Fibroblast of skin of right biceps (primary cell): ENCODE measurements at places on chromosomes 6 and 20.

DNA sequence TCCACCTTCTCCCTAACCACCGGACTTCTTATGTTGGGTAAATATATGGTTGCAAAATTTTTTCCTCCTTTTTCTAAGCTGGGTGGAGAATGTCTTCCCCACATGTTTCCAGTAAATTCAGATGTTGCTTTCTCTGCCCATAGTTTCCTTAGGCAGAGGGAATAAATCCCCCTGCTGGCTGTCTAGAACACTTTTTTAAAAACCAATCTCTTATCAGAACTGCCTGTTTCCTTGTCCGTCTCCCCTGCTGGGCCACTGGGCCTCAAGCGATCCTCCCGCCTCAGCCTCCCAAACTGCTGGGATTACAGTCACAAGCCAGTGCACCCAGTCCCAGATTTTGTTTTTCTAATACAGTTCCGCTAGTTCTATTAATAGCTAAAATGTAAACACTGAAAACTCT is 9.9 kb upstream of the WFDC2 start:
- no peak for DNase-seq

DNA sequence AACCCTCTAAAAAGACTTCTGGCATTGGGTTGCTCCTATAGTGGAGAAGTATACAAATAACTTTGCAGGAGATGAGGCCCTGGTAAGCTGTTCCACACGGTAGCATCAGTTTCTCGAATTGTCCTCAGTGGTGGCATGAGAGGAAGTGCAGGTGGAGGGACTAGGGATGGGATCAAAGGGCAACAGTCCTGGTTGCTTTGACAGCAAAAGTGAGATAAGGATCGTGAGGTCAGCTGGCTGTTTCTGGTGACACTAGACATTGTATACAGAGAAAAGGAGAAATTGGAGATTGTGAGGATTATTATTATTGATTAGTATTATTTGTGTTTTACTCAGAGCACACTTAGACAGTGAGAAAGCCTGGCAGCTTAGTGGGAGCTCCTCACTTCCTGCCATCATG is 61.3 kb upstream of the EXOC2 start:
- DNase-seq, result no peak

GRCh38 chr6:114712129-114712662 is 369.4 kb upstream of the HS3ST5 start:
- DNase-seq, result no peak

- DNase-seq, result no peak
These were observed 10.7 kb downstream of the SUN5 start for GRCh38 chr20:32993496-32994050.

DNA sequence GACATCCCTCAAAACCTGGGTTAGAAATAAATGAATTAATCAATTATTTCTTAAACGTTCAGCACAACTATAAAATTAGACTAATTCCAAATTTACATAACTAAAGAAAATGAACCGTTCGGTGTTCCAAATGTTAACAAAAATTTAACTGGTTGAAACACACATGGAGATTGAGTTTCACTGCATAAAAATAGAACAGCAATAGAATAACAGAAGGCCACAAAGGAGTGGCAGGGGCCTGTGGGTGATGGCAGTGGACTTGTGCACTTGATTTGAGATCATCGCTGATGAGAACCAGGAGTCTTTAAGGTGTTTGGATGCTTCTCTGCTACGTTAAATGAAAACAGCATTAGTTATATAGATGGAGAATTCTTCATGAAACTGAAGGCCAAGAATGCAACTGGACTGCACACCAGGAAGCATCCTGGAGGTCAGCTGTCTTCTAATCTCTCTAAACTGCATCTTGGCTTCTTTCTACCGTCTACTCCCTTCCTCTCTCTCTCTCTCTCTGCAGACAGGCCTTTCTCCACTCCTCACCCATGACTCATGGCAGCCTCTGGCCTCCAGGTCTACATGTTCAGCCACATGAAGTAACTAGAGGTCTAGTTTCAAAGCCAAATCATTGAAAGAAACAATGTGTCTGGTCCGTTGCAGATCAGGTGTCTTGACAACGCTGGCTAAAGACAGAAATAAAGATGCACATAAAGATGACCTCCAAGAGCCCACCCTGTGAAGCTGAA is 111.3 kb downstream of the SIM1 start:
- peak; percentile 60 for DNase-seq

GRCh38 chr20:47198254-47198671 is 158.2 kb downstream of the ZMYND8 start:
- peak; percentile 28 for DNase-seq

GRCh38 chr20:1992359-1993110 is 1.3 kb downstream of the PDYN start:
- no peak for DNase-seq

- no peak for DNase-seq
These were observed 48.3 kb downstream of the EFCAB8 start for GRCh38 chr20:32906871-32907495.

DNA sequence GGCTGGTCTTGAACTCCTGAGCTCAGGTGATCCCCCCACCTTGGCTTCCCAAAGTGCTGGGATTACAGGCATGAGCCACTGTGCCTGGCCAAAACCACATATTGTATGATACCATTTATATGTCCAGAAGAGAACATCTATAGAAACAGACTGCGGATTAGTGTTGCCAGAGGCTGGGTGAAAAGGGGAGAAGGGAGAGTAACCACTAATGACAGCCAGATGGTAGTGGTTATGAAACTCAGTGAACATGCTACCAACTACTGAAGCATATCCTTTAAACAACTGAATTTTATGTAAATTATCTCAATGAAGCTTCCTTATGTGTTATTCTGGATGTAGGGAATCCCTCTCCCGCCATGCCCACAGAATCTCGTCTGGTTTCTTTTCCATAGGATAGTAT is 15.7 kb downstream of the SLC23A2 start:
- peak; percentile 37 for DNase-seq

- DNase-seq, result peak; percentile 72
These were observed 67.6 kb downstream of the BLOC1S5 start for GRCh38 chr6:7996538-7997111.

DNA sequence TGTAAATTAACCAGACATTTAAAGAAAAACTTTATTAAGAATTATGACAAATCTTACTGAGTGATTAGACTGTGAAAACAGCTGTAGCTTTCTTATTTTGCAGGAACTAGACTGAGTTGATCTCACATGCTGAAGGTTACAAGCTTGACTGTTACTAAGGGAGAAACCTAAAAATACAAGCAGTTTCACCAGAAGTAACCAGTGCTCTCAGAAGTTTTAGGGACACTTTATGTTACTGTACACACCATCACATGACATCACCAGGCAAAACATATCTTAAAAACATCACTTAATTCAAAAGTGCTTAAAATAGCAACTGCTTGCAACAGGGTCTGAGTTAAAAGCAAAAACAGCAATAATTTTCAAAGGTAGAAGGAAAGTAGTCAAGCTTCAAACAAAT is 5.4 kb downstream of the FBXO30 start:
- DNase-seq, result no peak

GRCh38 chr6:73801652-73802268 is 105.8 kb downstream of the CD109 start:
- DNase-seq, result peak; percentile 11

- peak; percentile 61 for DNase-seq
These were observed 355.4 kb downstream of the CD83 start for GRCh38 chr6:14472986-14473337.

GRCh38 chr20:31687777-31688176 is 34.9 kb downstream of the BCL2L1 start:
- no peak for DNase-seq

GRCh38 chr20:62841705-62842212 is 19.9 kb downstream of the TCFL5 start:
- DNase-seq, result no peak

- DNase-seq, result no peak
These were observed 50.2 kb upstream of the NOP56 start for GRCh38 chr20:2602046-2602735.

DNA sequence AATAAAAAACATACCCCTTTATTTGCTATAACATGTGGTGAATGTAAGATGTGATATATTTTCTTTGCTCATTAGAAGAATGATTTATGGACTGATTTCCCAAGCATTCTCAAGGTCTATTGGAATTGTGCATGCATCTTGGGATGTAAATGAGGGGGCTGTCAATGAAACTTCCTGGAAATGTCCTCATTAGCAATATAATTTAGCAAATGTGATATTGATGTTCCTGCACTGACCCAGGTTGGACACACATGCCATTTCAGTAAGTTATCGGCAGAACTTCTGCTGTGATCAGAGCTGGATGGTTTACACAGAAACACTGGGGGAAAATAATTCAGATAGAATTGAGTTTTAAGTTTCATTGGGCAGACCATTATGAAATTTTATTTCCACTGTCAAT is 99.9 kb downstream of the ELOVL4 start:
- DNase-seq, result no peak

- DNase-seq, result peak; percentile 75
These were observed 44.9 kb upstream of the SUPT3H start for GRCh38 chr6:45422503-45423110.

DNA sequence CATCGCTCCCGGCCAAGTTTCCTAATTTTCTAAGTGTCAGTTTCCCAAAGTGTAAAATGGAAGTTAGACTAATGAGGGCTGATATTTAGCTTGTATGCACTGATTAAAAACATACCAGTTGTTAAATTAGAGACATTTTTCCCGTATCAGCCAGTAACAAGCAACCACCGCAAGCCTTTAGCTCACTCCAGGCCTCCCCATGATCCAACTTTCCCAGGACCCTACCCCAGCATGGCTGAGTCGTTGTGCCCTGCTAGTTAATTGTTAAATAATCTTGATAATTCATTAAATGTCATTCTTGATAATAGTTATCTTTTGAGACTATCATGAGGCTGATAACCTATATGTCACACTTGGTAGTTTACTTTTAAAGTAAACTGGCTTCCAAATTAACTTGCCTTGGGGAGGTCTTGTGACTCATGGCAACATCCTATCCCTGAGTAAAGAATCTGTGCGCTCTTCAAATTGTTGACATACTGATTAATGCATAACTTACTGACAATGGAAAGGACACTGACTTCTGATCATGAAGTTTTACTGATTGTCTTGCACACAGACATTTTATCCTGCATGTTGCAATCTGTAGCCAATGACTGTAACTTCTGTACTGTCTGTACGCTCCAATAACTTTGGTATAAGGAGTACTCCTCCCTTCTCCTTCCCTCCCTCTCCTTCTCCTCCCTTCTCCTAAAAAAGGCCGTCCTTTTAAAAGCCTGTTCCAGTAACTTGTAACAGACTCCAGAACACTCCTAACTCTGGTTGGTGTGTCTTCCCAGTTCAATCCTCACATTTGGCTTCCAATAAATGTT is 6.3 kb upstream of the GTF3C6 start:
- DNase-seq, result peak; percentile 83

GRCh38 chr20:9705722-9706476 is 133.0 kb downstream of the PAK5 start:
- no peak for DNase-seq

DNA sequence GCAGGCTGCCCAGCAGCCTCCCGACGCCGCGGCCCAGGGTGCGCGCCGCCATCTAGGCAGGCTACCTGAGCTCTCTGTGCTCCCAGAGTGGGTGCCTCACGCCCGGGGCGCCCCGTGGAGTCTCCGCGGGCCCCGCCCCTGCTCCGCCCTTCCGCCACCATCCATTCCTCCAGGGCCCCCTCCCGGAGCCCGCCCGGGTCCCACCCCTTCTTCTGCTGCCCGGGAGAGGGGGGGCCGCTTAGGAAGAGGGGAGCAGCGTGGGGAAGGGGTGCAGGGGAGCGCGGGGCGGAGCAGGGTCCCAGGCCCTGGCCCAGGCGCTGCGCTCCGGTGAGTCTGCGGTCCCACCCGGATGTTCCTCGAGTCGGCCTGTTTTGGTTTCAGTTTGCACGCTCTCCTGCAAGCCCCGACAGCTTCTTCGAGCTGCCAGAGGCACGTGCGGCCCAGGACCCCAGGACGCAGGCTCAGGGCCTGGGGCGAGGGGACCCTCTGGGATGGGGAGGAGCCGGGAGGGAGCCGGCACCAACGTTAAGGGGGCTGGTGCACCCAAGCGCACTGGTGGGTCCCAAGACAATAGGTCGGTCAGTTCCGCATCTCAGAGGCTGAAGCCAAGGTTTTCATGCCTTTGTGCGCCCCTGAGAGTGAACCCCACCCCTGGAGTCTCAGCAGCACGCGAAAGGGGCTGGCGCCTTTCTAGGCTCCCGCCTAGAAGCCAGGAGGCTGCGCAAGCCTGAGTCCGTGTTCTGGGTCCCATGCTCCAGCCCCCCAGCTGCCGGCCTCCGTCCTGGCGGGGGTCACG is at the start of gene ACSS1:
TSS of gene ACSS1 (minus strand) at position 89 of the 796 bp plus-strand sequence. CDS start at position 52, 37 bp downstream.
- DNase-seq, result peak; percentile 53

GRCh38 chr6:36422714-36423100 is 19.9 kb downstream of the PXT1 start:
- no peak for DNase-seq

GRCh38 chr6:38086346-38086745 is 266.8 kb downstream of the ZFAND3 start:
- no peak for DNase-seq

DNA sequence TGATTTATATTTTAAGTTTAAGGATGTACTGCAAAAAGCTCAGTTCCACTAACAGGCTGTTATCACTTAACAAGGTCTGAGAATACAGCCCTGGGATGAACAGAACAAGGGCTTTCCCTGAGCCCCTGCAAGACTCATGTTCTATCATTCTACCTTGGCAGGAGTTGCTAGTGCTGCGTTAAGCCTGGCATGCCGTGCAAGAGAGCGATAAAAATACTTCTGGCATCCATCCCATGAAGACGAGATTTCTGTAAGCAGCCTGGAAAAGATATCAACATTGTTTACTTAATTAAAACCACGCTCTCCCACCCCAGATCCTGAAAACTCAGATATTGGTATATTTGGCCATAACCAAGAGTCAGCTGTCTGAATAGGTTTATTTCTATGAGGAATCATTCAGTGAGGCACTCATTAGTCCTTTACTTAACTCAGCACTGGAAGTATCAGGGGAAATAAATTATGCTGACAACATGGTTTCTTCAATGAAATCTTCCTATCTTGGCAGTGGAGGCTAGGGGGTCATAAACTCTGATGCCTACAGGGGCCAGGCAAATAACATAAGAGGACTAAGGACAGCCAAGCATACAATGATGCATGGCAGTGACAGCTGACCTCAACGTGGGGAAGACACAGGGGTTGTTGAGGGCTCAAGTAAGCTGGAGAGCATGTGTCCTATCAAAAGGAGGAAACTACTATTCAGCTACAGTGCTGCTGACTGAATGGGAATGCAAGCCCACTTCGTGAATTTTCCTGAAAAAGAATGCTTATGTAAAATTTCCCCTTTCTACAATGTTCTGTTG is 37.6 kb upstream of the LYRM2 start:
- peak; percentile 49 for DNase-seq

GRCh38 chr6:51839726-51840374 is 247.6 kb downstream of the PKHD1 start:
- DNase-seq, result no peak

GRCh38 chr6:158972241-158973233 is 27.5 kb downstream of the RSPH3 start:
- peak; percentile 59 for DNase-seq

GRCh38 chr6:28732052-28732451 is 191.7 kb downstream of the TRIM27 start:
- no peak for DNase-seq

DNA sequence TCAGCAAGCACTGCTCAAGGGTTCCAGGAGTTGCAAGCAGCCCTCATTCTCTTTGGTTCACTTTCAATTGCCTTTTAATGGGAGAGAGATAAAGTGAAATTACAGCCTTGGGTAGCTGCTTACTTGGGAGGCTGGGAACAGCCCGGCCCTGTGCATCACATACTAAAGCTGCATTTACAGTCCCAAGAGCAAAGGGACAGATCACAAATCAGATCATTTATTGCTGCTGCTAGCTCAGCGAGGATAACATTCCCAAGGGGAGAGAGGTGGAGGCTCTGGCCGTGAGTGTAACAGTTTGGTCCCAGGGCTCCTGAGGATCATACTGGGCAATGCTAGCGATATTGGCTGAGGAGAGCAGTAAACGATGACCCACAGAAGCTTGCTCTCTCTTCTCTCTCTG is 133.1 kb downstream of the CDH26 start:
- DNase-seq, result no peak
